AML-193 (cell line): ENCODE measurements at places on chromosomes 13 and 19.

DNA sequence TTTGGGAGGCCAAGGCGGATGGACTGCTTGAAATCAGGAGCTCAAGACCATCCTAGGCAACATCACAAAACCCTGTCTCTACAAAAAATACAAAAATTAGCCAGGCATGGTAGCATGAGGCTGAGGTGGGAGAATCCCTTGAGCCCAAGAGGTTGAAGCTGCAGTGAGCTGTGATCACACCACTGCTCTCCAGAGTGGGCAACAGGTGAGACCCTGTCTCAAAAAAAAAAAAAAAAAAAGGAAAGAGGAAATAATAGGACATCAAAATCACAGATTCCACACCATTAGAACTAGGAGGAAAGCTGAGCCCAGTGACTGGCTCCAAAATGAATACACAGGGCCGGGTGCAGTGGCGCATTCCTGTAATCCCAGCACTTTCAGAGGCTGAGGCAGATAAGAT, 3.2 kb upstream of the ZNF8 start:
- no peak for DNase-seq

DNA sequence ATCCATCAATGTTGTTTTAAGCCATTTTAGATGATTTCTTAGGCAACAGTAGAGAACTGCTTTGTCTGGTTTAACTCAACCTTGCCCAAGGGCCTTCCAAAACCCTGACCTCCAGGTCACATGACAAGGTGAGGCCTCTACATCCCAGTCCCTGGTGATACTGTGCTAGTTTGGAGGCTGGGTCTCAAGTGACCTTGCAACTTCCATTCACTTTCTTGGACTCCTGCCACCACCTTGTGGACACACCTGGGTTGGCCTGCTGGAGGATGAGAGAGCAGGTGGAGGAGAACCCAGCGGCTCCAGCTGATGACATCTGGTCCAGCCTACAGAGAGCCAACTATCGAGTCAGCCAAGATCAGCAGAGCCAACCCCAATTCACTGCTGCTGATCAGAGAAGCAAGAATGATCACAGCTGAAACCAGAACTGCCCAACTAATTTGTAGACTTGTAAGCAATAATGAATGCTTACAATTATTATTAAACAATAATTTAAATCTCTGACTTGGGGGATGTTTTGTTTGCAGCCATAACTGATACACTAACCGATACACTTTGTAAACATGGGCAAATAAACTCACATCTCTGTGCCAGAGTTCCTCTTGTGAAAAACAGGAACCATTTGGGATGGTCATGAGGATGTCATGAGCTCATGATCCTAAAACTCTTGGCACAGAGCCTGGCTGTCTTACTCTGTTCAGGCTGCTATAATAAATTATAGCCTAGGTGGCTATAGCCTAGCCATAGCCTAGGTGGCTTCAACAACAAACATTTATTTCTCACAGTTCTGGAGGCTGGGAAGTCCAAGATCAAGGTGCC, 11.5 kb downstream of the FAM187B start:
- peak; percentile 42 for DNase-seq

GRCh38 chr13:48158290-48158689, 63.4 kb upstream of the MED4 start:
- no peak for DNase-seq

DNA sequence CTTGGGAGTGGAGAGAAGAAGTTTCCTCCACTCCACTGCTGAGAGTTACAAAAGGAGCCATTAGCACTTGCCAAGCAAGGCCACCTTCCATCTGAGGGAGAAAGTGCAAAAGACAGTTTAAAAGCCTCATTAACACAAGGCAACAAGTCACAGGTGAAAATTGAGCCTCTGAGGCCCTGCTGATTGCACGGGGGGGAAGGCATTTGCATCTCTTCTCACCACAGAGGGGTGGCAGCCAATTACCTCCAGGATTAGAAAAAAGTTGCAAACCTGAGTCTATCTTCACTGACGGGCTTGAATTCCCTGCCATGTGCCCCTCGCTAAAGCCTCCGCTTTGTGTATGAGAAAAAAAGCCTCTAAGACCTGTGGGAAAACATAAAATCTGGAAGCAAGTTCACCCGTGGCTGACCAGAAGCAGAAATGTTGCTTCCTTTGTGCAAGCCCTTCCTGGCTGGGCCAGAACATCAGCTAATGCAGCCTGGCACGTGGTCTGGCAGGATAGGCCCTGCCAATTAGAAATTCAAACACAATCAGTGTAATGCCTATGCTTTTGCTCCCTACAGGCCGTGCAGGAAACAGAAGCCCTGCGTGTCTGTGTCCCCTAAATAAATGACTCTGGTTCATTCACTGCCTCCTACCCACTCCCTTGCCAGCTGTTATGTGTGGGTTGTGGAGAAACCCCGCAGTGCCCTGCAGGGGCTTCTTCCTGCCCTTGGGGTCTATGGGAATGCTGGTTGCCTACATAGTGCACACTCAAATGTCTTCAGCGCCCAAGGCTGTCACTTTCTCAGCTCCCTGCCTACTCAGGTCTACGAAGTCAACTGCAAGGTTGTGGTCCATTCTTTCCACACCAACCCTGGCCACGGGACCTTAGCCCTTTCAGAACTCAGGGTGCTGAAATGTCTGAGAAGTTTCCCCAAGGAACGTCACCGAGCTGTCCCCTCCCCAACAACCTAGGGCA, 150.2 kb downstream of the UQCRFS1 start:
- no peak for DNase-seq

GRCh38 chr19:35514282-35514809, 897 bp upstream of the DMKN start:
- no peak for DNase-seq

GRCh38 chr19:2412449-2412848, 14.9 kb downstream of the TIMM13 start:
- DNase-seq = no peak

GRCh38 chr19:4861147-4861546, 6.3 kb downstream of the PLIN3 start:
- no peak for DNase-seq
